Adrenal gland (tissue), 19 donors: ENCODE measurements at places on chromosomes 6 and 20. TPM values are rescaled to one million over a fixed set of nuclear protein-coding genes. Genes with fewer than 3 reads are reported as not detected.
A peak's percentile ranks its signal among the peaks of the same experiment; 100 is the strongest.

Gene PLCB1
- total RNA-seq: 33.0 TPM

Gene LRFN2
- not detected for total RNA-seq

Gene KCNK16
- total RNA-seq: not detected

Gene EEF1A2
- total RNA-seq: 163 TPM

Gene GTSF1L
- not detected for total RNA-seq

Gene GPX5
- total RNA-seq: not detected

Gene BFSP1
- 2.3 TPM for total RNA-seq

Gene C6orf132
- 0.81 TPM for total RNA-seq

- DNase-seq: no peak
- H3K4me1 ChIP-seq: no peaks in the 10 kb centered on the region
- H3K27ac ChIP-seq: no peak overlapping the region
Measured at GRCh38 chr6:1890071-1890470, 280.4 kb downstream of the FOXC1 start.

DNA sequence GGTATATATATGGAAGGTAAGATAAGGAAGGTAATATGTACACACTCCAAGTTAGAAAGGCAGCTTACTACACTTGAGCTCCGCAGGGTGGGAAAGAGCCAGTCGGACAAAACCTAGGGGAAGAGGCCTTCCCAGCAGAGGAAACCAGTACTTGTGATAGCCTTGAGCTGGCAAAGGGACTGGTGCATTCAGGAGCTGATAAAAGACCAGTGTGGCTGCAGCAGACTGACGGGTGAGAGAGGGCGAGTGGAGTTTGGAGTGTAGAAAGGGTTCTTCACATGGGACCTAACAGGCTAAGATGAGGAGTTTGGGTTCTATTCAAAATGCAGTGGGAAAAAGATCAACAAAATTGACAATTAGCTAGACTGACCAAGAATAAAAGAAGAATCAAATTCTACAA, 49.3 kb upstream of the KIF13A start:
- DNase-seq: no peak
- H3K36me3 ChIP-seq: no peaks in the 10 kb centered on the region
- no peaks in the 10 kb centered on the region for H3K4me1 ChIP-seq

DNA sequence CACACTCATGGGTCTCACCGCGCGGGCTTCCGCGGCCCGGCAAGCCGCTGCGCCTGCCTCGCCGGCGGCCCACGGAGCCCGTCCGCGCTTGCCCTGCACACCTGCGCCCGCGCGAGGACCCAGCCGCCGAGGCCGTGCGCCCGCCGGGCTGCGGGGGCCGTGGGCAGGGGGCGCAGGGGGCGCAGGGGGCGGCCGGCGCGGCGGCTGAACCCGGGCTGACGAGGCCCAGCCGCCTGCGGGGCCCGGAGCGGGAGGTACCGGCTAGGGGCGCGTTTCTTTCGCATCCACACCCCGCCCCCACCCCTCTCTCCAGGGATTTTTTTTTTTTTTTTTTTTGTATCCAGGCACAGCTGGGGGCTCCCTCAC, 43.8 kb upstream of the OSTM1 start:
- no peak overlapping the region for H3K27ac ChIP-seq
- peaks cover 18% of the 10 kb centered on the region for H3K27me3 ChIP-seq
- H3K4me3 ChIP-seq: no peak overlapping the region
- H3K36me3 ChIP-seq: no peaks in the 10 kb centered on the region
- peaks cover 18% of the 10 kb centered on the region for H3K4me1 ChIP-seq

DNA sequence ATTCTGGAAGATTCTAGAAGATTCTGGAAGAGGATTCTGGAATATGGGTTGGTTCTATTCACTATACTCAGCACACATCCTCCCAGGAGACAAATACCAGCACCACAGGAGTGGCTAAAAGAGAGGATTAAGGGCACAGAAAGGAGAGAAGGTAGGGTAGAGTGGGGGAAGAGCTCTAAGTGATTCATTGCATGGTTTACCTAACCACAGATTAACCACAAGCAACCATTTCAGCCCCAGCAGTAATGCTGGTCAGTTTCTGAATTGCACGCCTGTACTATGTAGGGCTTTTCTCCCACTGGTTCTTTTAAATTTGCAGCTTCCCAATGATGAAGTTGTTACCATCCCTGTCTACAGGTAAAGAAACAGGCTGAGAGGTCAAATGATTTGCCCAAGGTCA, 192.7 kb upstream of the PMEPA1 start:
- no peaks in the 10 kb centered on the region for H3K36me3 ChIP-seq
- H3K4me1 ChIP-seq: no peaks in the 10 kb centered on the region
- no peak overlapping the region for H3K27ac ChIP-seq
- H3K27me3 ChIP-seq: no peaks in the 10 kb centered on the region

- no peak for DNase-seq
- no peak overlapping the region for H3K4me3 ChIP-seq
- no peak overlapping the region for H3K27ac ChIP-seq
- H3K4me1 ChIP-seq: no peaks in the 10 kb centered on the region
Measured at GRCh38 chr6:168280899-168281245, 38.7 kb downstream of the DACT2 start.

GRCh38 chr20:434221-434620, 26.1 kb downstream of the RBCK1 start:
- no peaks in the 10 kb centered on the region for H3K36me3 ChIP-seq
- no peak overlapping the region for H3K27ac ChIP-seq
- no peaks in the 10 kb centered on the region for H3K4me1 ChIP-seq
- DNase-seq: no peak
- no peak overlapping the region for H3K4me3 ChIP-seq
- no peaks in the 10 kb centered on the region for H3K27me3 ChIP-seq

- H3K36me3 ChIP-seq: no peaks in the 10 kb centered on the region
- H3K4me3 ChIP-seq: no peak overlapping the region
- no peak overlapping the region for H3K27ac ChIP-seq
- H3K27me3 ChIP-seq: no peaks in the 10 kb centered on the region
- H3K4me1 ChIP-seq: peaks cover 22% of the 10 kb centered on the region
Measured at GRCh38 chr20:13786143-13786828, 1.5 kb downstream of the NDUFAF5 start.

DNA sequence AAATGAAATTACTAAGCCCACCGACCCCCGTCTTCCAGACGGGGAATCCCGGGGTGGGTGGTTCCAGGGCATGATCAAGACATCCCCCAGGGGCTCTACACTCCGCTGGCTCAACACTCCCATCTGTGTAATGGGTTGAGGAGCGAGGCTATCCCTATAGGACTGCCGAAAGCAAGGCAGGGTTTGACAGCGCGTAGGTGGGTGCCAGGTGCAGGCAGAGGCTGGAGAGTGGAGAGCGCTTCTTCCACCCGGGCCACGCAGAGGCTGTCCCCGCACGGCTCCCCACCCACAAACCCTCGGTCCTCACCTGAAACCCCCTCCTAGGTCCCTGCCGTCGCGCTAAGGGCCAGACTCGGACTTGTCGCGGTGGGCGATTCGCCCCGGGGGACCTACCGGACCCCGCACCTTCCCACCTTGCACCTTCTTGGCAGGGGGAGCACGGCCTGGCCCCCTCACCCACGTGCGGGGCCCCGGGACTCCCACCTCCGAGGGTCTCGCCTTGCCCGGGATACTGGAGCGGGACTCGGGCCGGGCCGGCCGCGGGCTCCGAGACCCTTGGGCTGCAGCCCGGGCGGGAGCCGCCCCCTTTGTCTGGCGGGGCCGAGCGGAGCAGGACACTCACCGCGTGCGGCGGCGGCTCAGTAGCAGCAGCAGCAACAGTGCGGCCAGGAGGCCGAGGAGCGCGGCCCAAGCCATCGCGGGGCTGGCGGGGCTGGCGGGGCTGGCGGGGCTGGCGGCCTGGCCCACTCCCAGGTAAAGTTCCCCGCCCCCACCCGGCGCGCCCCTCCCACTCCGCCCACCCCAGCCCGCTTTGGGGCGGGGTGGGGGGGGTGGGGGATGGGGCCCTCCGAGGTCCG, at the start of gene PTGIS:
PTGIS (minus strand) TSS at position 717 of the 857 bp plus-strand sequence; CDS start at position 696, 21 bp downstream.
- peak within 1 kb of the TSS; percentile 72 for H3K27ac ChIP-seq
- H3K4me3 ChIP-seq: no peak within 1 kb of the TSS
- peaks cover 23% of the 10 kb centered on the region for H3K27me3 ChIP-seq
- peak; percentile 44 for DNase-seq
